ENCODE measurements at places on chromosomes 4 and X.
A peak's percentile ranks its signal among the peaks of the same experiment; 100 is the strongest.

DNA sequence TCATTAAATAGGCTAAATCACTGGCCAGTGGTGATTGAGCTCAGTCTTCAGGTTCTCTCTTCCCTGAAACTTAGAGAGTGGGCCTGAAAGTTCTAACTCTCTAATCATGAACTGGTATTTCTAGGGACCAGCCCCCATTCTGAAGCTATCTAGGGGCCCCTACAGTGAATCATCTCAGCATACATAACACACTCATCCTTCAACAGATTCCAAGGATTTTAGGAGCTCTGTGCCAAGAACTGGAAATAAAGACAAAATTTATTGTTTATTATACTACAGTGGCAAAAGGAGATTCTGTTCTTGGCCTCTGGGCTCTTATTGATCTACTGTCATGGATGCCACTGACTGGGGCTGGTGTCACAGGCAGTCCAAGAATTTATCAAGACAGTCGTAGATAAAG lies 263.8 kb upstream of the IGFBP7 start:
- no peak for DNase-seq

DNA sequence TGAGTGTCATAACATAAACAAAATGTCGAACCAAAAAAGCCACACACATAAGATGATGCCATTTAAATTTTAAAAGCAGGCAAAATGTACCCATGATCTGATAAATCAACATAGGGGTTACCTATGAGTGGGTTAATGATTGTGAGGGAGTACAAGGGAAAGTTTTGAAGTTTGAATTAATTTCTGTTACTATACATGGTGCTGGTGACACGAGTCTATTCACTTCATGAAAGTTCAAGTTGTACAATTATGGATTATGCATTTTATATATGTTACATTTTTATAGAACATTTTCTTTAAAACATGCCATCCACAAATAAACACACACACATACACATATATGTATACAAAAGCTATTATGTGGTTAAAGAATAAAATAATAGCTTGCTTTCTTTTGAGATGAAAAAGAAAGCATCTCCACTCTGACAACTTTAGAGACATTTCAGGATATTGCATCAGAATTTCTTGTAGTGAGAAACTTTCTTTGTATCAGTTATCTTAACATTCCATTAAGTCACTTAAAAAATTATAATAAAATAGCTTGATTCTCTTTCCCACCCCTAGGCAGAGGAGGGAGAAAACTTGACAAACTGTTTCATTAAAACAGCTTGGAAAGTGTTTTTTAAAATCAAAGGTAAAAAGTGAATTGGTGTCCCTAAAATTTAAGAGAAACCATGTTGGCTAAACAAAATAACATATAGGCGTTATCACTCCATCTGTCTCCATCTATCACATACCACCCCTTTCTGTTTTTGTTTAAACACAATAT lies 891.8 kb upstream of the NDST4 start:
- DNase-seq: no peak

- no peak for DNase-seq
Measured at GRCh38 chr4:7777871-7778509, 161.7 kb downstream of the AFAP1 start.

GRCh38 chr4:30653291-30653690 lies 66.9 kb upstream of the PCDH7 start:
- no peak for DNase-seq

- no peak for DNase-seq
Measured at GRCh38 chrX:79259073-79259689, 108.0 kb downstream of the ITM2A start.

GRCh38 chr4:167023364-167023925 lies 210.8 kb downstream of the SPOCK3 start:
- DNase-seq: no peak

GRCh38 chrX:23742174-23742696 lies 841 bp downstream of the ACOT9 start:
- DNase-seq: peak; percentile 37

DNA sequence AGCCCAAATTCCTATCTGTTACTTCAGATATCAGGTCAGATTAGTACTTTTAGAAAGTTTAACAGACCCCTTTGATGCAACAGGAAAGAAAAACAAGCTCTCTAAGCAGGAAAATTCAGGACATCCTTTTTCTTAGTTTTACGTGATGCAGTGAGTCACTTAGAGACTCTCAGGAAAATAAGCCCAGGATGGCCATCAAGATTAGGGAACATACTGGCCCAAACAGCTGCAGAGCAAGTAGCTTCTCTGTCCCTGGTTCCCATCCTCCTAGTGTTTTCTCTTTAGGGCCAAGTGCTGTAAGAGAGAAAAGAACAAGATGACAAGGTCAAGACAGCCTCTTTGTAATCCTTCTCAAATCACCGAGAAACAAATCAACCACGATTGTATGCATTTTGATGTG lies 219.1 kb downstream of the ZNF674 start:
- no peak for DNase-seq

- no peak for DNase-seq
Measured at GRCh38 chrX:21255032-21255618, 119.1 kb upstream of the CNKSR2 start.

DNA sequence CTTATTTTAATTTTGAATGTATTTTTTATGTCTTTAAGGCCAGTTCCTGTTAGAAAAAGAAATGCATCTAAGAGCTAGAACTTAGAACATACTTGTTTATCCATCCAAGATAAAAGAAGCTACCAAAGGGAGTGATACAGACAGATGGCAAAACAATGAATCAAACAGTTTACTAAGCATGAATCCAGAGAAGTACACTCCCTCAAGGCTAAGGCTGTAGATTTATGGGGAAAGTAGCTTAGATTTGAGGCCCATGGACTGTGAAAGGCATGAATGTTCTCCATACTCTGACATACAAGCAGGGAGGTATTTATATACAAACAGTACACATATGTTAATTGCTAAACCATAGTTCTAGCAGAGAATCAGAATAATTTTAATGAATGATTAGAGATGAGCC lies 255.3 kb upstream of the NRK start:
- no peak for DNase-seq

- no peak for DNase-seq
Measured at GRCh38 chr4:106762666-106763443, 273.3 kb downstream of the DKK2 start.

Data from kidney epithelial cell (primary cell).